Fibroblast of gingiva (primary cell): ENCODE measurements at places on chromosomes 12 and 14.

DNA sequence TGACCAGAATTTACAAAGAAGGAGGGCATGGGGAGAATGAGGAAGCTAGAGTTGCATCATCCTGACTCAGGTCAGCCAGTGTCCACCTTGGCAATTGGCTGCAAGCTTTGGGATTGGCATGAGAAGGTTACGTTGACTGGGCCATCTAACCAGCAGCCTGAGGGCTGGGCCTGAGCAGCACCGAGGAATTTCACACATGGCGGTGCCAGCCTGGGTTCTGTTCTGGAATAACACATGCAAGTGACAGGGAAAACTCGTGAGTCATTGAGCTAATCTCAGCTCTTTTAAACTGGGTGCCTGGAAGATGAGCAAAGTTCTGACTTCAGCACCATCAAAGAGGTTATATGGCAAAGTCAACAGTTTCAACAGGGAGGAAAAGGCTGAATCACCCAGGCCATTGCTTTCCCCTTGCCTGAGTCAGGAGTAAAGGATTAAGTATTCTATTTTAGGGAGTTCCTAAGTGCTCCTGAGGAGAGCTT is 543.2 kb upstream of the TBX3 start:
- peak; percentile 71 for DNase-seq

DNA sequence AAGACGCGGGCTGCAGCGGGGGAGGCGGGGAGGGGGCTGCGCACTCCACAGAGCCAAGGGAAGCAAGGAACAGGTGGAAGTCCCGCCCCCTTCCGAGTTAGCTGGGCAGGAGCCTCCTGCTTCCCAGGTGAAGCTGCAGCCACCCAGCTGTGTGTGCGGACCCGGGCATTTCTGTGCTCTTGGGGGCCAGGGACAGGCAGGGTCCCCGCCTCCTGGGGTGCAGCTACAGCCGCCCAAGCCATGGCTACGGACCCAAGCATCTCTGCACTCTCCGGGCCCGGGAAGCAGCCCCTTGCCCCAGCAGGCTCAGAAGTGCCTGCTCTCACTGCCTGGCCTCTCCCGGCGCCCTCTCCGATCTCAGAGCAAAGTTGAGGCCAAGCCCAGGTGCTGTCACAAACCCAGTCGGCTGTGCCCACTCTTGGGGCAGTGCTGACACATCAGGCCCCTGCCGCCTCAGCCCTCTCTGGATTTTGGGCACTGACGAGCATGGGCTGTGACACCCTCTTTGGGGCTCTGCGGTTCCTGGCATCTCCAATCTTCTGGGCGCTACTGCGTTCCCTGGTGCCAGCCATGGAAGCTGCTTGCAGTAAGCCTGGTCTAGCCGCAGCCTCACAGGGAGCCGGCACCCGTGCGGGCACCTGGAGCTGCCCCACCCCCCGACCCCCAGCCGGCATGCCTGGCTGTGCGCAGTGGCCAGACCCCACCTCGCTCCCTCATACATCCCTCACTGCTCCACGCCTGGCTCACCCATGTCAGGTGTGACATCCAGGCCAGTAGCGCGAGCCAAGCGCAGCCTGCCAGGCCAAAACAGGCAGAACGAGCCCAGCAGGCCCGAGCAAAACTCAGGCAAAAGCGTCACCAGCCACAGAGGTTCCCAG is 8.5 kb upstream of the MGAT4C start:
- DNase-seq, result no peak

- peak; percentile 86 for DNase-seq
Observed at GRCh38 chr14:77761205-77761931, 412 bp upstream of the SNW1 start.

DNA sequence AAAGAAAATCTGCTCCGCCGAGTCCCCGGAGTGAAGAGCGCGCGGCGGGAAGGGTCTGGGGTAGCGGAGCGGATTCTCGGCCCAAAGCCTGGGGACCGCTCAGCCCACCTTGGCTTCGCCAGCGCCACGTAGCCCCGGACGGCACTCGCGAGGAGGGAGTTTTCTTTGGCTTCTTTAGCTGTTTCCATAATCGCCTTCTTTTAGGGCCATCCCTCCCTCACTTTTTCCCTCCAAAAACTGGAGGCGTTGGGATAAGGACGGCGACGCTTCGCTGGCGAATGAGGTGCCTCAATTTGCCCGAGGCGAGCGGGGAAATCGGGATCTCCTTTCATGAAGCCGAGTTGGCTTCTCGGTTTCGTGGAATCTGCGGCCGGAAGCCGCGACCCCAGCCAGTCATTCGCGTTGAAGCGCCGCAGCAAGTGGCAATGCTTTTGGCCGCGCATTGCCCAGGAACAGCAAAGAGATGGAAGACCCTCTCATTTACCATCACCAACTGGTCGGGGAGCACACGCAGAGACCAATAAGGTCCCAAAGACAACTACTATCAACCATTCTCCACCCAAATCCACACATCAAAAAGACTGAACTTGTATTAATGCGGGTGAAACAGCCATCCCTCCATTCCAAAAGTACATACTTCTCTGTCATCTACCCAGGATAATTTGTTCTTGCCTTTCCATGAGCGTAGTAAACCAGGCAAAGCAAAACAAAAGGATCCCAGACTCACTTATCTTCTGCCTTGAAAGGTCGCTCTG is 8.4 kb upstream of the SIX1 start:
- no peak for DNase-seq

DNA sequence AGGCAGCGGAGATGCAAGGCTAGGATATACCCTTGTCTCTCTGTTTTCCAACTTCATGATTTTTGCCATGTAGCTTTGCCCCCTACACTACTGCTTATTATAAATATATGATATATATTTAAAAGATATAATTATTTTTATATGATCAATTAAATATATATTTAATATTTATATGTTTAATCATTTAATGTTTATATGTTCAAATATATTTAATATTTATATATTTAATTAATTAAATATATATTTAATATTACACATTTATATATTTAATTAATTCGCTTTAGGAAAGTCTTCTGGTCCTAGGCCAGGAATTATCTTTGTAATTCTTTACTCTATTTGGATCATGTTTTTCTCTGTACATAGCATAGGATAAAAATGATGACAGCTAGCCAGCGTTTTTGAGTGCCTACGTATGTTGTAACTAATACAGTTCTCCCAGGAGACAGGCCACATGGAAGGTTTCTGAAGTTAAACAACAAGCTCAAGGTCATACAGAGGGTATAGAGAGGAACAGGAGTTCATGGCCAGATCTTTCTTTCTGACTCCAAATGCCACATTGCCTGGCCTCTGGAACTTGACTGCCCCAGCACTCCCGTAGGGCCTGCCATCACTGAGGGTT is 192.5 kb downstream of the KCNA5 start:
- DNase-seq, result no peak

DNA sequence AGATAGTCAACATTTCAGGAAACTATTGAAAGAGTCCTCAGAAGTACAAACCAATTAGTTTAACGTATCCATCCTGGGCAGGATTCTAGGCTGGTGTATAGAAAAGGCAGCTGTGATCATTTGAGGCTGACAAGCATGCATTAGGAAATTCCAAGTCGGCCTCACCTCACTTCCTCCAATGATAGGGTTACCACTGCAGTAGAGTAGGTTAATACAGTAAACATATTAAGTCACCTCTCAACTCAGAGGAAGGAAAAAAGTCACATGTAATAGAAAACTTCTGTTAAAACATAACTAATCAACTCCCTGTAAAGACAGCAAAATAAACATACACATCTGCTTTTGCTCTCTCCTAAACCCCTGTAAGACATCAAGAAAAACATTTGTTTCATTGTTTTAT is 33.5 kb downstream of the MED13L start:
- DNase-seq, result no peak

DNA sequence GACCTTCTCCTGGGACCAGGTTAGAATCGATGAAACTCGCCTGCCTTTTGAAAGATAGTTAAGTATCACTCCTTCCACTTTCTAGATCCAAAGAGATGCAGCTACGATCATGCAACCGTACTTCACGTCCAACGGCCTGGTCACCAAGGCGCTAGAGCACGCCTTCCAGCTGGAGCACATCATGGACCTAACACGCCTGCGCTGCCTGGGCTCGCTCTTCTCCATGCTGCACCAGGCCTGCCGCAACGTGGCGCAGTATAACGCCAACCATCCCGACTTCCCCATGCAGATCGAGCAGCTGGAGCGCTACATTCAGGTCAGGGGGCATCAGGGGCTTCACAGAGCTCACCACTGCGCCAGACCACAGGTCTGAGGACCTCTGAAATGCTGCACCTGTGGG is 51.4 kb downstream of the DYNC1H1 start:
- DNase-seq, result no peak

- DNase-seq, result no peak
Observed at GRCh38 chr14:64715146-64715627, 11.0 kb downstream of the PLEKHG3 start.

DNA sequence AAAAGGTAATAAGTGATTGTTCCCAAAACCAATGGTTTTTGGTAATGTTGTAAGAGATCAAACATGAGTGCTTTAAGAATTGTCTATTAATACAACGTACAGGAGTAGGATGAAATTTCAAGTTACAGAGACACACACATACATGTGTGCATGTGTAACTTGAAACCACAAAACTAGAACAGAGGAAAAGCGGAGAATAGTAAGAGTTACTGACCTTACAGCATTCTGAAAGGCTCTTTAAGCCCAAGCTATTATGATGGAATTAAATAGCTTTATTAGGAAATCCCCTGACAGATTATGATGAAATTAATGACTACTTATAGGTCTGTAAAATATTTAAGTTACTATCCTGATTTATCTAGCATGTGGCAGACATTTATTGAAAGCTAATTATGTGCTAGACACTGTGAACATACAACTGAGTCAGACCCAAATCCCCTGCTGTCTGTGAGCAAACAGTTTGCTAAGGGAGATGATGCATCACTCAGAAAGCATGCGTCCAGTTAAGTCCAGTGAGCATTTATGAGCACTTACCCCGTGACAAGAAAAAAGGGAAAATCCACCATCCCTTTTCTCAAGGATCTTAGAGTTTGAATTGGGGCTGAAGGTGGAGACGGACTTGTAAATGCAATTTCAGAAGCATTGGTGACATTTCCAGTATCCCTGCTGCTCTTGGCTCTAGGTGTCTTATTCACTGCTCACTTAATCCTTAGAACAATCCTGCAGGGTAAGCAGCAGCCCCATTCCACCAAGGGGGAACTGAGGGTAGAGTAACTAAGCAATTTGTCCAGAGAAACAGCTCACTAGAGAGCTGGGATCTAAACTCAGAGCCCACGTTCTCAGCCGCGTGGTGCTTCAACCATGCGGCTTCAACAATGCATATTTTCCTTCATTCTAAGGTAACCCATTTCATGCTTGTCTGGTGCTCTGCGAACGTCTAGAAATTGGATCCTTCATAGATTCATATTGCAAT is 117.4 kb downstream of the EML1 start:
- peak; percentile 56 for DNase-seq

DNA sequence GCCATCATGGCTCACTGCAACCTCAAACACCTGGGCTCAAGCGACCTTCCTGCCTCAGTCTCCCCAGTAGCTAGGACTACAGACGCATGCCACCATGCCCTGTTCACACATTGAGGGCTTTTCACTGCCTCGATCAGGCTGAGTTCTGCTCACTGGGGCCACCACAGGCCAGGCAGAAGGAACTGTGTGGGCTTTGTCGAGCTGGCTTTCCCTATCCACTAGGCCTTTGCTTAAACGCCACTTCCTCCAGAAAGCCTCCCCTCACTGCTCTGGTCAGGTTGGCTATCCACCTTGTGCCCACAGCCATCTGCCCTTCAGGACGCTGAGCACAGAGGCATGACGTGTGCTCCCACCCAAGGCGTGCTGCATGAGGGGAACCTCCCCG is 45.2 kb downstream of the MLXIP start:
- DNase-seq, result no peak

- DNase-seq, result no peak
Observed at GRCh38 chr12:103580026-103580425, 7.0 kb upstream of the STAB2 start.

DNA sequence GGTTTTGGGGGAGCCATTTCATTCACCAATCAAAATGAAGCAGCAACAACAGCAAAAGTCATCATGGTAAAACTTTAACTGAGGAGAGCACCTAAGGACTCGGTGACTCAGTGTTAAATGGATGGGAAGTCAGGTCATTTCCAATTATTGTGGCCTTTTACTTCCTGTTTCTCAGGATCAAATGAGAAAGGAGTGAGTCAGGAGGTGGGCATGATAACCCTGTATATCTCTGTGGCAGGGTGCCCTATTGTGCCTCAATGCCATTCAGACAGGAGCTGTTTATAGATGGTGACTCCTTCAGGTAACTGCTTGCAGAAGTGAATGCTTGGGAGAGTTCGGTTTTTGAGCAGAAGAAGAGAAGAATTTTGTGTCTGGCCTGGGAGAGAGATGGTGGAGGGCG is 135.5 kb upstream of the CPM start:
- DNase-seq, result no peak

DNA sequence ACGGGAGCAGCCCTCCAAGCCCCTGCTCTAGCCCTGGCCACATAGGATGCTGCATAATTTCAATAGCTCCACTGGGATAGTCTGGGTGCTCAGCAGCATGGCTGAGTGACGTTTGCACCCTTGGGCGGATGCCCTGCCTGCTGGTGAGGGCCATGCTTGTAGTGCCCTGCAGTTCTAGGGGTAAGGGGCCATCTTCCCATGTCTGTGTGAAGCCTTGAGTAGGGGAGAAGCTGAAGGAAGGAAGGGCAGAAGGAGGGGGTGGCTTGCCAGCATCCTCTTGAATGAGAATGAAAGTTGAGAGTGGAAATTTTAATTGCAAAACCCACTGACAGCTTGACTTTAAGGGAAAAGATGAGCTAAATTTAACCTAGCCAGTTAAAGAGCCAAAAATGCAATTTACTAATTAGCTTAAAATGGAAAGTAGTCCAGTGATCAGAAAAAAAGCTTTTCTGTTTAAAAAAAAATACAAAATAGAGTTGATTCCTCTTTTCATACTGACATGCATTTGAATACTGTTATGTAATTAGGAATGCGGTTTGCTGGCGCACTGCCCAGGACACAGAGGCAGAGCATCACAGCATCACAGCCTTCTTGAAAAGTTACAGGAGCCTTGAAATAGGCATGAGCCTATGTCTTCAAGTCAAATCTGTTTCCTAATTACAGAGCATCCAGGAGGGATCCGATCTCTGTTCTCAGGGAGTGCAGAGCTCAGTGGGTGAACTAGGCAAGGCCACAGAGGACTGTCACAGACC is 18.5 kb upstream of the EML1 start:
- no peak for DNase-seq

DNA sequence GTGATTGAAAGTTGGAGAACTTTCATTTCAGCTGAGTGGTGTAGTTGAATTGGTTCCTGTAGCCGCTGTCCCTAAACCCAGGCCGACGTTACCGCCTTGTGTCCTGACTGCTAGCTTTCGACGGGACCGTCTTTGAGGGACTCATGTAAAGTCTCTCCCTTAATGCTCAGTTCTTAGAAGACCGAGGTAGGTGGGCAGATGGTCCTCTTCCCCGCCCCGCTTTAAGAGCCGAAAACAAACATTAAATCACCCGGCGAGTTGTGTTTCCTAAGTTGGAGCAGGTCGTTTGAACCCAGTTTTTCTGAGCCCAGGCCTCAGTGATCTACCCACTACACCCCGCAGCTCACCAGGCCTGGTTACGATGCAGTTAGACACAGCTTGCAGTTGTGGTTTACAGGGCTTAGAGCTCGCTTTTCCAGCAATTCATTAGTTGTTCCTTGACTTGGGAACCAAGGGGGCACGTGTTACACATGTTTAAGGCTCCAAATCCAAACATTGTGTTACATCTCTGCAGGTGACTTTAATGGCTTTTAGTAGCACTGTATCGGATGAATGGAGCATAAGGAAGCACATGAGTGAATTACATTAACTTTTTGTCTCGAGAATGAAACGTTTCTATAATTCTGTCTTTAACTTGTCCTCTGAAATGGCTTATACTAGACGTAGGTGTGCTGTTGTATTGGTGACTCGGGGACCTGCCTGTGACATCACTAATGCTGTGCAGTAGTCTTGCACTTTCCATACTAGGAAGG is 790 bp downstream of the NEDD1 start:
- peak; percentile 8 for DNase-seq
